Stimulated activated CD8-positive, alpha-beta memory T cell treated with anti-CD3 and anti-CD28 coated beads, Interleukin-2, amount 100 ng/mL, for 1 hour (primary cell): ENCODE measurements at places on chromosomes 6 and 20.

- DNase-seq = no peak
Observed at GRCh38 chr6:107083047-107083768, 32.1 kb downstream of the BEND3 start.

GRCh38 chr20:63318391-63319163 is 25.6 kb downstream of the COL20A1 start:
- DNase-seq = no peak

DNA sequence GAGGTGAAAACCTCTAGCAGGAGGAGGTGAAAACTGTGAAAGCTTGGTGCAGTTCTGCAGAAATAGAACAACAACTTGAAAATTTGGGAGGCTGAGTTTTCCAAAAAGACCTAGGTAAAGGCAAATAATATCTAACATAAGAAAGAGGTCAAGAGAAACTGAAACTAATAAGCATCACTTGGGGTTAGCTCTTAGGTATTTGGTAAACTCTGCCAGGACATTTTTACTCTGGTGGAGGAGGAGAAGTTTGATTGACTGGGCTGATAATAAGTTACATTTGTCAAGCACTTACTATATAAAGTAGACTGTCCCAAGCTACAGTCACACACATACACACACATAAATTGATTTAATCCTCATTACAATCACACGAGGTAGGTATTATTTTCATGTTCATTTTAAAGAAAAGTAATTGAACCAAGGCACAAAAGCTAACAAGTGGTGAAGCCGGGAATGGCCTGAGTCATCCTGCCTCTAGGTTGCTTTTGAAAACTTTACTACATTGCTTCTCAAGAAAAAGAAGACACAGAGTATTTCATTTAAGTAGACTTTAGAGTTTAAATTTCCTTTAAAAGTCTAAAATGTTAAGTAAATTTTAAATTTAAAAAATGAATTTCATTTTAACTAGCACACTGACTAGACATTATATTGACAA is 275.5 kb downstream of the PTPRK start:
- DNase-seq = no peak

GRCh38 chr6:34891296-34891695 is 2.2 kb downstream of the ANKS1A start:
- no peak for DNase-seq

- DNase-seq = no peak
Observed at GRCh38 chr20:58753922-58754551, 61.4 kb downstream of the NPEPL1 start.

GRCh38 chr6:108689272-108690161 is 128.8 kb downstream of the FOXO3 start:
- DNase-seq = no peak

DNA sequence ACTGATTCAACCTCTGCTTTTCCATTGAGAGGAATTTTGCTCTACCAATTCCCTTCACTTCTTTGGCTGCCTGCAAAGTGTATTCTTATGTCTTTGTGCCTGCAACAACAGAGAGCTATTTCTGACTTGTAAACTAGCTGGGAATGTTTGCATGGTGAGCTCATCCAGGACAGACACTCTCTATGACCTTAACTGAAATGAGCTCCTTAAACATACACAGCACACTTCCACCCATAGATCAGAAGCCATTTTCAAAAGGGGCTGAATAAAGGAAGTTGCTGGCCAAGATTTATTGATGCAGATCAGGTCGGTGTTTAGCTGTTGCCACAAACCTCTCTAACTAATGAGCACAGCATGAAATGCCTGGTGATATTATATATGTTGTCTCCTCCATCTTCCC is 377.7 kb downstream of the BTBD9 start:
- no peak for DNase-seq

- no peak for DNase-seq
Observed at GRCh38 chr6:17150096-17150495, 48.2 kb downstream of the STMND1 start.

GRCh38 chr6:138647006-138647405 is 126.6 kb upstream of the CCDC28A start:
- no peak for DNase-seq

GRCh38 chr20:39025883-39026282 is 63.7 kb downstream of the DHX35 start:
- DNase-seq = no peak

DNA sequence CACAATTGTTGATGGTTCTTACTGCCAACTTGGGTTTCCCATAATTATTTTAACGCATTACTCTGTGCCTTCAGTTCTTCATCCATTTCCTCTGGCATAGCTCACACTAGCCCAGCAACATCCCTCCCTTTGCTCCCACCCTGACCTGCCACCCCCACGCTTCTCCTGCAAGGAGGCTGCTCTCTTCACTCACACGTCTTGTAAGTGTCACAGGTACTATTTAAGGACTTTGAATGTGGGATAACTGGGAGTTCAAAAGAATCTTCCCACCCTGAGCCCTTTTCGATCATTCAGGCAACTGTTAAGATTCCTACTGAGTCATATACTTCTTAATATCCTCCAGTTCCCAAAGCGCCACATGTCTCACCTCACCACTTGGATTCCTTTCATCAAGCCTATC is 95.4 kb downstream of the PXDC1 start:
- DNase-seq = no peak

DNA sequence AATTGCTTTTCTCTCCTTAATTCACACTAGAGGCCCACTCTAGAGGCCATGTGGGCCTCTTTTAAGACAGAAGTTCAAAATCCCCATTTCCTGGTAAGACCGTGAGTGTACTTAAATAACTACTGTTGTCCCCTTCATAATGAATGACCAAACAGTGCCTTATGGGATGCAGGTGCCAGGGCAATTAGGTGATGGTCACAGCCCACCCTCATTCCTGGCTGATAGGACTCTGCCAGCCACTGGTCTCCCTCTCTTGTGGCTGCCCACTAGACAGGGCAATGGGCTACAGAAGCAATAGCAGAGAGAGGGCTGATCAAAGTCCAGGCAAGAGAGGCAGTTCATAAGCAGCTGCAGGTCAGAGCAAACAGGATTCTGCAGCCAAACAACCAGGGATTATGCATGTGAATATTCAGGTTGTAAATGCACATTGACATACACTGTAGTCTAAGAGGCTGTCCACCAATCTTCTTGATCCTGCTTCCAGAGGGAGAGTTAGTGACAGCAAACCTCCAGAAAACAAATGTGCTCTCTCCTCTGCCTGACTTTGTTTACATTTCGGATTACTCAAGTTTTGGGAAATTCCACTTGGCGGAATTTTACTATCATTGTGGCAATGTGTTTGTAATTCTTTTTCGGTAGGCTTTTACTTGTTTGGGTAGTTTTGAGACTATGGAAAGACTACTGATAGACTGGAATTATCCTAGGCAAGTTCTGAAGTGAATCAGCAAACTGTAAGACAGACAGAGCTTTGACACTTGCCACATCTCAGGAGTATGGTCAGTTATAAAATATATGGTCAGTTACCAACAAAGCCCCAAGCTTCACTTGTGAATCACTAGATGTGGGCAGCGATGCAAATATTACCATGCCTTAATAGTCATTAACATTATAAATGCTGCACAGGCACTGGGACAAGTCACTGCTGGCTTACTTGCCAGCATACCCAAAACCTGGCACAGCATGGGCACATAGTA is 12.8 kb downstream of the PTPRK start:
- DNase-seq = no peak

DNA sequence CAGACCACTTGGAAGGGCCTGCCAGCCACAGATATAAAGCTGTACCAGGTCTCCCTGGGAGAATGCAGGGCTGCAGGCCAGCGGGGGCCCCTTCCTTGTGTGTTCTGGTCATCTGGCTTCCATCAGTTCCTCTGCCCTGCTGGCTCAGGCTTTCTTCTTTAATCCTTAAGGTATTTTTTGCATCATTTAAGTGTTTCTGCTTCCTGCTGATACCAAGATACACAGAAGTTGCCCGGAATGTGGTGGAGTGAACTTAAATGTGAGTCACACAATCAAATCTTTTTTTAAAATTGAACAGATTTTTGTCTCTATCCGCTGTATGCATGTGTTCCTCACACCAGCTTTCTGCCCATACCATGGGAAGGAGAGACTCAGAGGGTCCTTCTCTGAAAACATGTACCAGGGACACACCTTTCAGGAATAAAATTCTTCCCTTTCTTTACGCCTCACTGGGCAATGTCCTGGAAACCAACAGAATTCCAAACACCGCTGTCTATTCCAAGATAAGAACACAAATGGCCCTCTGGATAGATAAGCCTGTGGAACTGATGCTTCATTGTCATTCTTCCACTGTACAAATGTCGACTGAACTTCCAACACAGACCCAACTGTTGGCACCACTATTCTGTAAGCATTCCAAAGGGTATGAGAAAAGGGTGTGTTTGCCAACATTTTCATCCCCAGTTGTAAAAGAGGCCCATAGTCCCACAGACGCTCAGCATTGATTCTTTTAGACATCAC is 206.2 kb upstream of the MYLIP start:
- no peak for DNase-seq

GRCh38 chr6:31968791-31969711 is 2.9 kb downstream of the DXO start:
- DNase-seq = no peak

DNA sequence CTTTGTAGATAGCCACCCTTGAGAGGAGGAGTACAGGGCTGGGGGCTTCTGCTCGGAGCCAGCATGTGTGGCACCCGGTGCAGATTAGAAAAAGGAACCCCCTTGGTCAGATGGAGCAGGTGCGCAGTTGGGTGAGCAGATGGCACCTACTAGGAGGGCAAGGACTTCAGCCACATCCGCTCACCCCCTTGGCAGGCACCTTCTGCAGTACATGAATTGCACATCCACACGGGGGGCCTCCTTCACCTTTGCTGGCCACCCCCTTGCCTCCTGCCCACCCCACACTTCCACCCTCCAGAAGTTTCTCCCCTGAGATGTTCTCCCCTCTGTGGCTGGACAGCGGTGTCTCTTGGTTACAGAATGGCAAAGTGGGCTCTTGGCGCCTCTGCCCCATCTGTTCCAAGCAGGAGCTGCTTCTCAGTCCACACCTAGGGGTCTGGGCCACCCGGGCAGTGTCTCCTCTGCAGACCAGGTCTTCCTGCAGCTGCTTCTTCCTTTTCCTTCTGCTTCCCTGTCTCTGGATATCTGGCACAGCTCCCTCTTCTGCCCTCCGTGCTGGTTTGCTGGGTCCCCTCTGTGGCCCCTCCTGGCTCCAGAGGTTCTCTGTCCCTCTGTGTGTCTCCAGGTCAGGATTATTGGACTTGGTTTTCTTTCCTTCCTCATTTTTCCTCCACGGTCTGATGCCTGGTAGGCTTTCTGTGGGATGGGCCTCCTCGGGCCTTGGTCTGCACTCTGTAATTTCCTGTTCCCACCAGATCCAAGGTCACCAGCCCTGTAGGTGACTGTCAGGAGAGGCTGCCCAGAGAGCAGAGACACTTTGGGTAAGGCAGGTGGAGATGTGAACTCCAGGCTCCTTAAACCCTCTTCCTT is 4.1 kb downstream of the MDFI start:
- no peak for DNase-seq

DNA sequence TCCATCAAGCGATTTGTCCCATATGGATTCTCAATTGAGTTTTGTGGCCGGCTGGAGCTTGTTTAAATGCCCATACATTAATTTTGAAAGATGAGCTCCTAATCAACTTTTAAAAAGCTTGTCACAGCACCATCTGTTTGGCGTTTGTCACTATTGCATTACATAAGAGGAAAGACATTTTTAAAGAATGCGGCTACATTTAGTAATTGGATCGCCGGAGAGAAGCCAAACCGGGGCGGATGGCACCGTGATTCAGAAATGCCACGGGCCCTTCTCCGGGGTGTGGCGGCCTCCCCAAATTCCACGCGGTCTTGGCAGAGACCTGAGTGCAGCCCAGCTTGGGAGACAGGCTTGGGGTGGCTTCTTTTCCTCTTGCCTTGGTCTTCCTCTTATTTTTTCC is 67.7 kb upstream of the ZNFX1 start:
- DNase-seq = no peak

- DNase-seq = no peak
Observed at GRCh38 chr6:168542301-168542700, 101.3 kb downstream of the SMOC2 start.

DNA sequence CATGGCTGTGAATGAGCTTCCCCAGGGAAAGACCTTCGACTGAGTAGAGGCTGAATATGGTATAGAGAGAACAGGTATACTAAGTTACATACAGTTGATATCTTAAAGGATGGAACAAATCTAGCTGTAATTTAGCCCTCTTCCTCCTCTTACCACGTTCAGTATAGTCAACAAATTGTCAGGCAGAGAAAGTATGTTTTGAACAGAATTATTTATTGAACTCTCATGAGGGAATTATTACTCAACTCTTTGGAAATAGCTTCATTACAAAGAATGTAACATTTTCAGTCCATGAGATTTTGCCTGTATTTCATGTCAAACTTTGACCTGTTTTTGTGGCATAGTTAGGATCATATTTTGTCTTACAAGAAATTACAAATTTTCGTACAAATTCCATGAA is 63.0 kb downstream of the SH3BGRL2 start:
- no peak for DNase-seq

DNA sequence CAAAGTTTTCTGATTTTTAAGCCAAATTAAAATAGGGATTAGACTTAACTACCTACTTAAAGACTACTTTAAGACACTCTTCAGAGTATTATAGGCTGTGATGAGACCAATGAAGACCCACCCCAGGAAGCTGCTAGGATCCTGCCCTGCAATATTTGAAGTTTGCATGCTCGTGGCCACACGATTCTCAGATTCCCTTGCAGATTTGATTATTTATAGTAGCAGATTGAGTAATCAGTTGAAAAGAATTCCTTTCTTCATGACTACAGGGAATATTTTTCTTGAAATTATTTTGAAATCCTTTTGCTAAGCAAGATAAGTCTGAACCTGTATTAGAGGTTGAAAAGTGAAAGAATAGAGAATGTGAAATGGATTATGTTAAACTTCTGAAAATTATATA is 122.3 kb downstream of the B3GAT2 start:
- DNase-seq = no peak

DNA sequence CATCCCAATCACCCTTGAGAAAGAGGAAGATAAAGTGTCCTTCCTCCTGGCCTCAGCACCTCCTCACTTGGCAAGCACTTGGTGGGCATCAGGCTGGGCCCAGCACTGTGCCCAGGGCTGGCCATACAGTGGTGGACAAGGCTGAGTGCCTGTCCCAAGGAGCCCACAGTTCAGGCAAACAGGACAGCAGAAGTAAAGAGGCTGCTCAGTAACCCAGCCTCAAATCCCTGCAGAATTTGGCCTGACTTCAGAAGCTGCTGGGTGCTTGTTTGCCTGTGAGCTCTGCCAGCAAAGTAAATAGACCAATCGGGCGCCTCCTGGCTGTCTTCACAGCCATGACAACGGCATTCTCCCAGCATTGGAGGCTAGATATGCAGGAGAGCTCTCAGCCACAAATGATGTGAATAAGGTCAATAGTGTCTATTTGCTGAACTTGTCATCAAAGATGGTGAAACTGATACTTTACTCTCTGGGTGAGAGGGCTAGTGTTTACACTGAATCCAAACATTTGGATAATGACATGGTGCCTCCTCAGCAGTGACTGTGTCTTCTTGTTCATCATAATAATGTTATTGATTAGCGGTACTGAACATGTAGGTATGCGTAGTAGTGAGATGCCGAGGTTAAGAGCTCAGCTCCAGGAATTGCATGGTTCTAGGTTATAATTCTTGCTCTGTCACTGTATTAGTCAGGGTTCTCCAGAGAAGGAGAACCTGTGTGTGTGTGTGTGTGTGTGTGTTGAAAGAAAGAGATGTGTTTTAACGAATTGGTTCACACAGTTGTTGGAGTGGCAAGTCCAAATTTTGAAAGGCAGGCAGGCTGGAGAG is 36.9 kb upstream of the FANCE start:
- DNase-seq = no peak
